Lower lobe of right lung (tissue), 2 donors: ENCODE measurements at places on chromosomes 7 and 10.
A peak's percentile ranks its signal among the peaks of the same experiment; 100 is the strongest.

DNA sequence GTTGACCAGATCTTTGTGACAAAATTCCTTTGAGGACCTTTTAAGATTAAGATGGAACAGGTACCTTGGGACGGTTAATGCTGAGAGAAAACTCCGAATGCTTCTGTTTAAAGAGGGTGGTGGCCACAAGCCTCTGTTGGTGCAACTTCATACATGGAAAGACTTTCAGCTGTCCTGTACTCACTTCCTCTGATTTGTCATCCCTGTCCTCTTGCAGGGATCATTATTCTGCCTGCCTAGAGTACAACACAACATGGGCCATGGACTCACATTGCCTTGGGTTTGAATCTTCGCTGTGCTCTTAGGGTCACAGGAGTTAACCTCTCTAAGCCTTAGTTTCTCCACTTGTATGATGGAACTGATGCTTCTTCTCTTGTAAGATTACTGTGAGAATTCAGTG lies 75.1 kb downstream of the ENTPD1 start:
- DNase-seq = no peak

GRCh38 chr10:81093056-81093455 lies 555.4 kb downstream of the SH2D4B start:
- DNase-seq = no peak

- no peak for DNase-seq
Observed at GRCh38 chr10:34791947-34792346, 23.1 kb downstream of the PARD3 start.

DNA sequence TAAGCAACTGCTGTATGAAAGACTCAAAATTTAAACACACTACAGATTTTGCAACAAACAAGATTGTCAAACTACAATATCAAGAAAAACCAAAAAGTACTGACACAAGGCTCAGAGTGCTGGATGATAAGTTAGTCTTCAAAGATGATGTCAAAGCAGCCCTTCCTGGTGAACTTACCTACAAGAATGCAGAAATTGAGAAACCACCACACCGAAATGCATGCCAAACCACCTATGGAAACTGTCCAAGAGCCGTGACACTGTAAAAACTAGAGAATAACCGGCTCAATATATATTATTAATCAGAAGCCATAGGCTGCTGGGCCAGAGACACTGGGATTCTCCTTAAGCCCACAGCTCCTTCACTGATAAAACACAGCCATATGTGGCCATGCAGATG lies 25.3 kb downstream of the DENND11 start:
- no peak for DNase-seq

- no peak for DNase-seq
Observed at GRCh38 chr7:71308096-71308495, 176.2 kb downstream of the GALNT17 start.

- DNase-seq = no peak
Observed at GRCh38 chr10:6487920-6488319, 92.2 kb downstream of the PRKCQ start.

DNA sequence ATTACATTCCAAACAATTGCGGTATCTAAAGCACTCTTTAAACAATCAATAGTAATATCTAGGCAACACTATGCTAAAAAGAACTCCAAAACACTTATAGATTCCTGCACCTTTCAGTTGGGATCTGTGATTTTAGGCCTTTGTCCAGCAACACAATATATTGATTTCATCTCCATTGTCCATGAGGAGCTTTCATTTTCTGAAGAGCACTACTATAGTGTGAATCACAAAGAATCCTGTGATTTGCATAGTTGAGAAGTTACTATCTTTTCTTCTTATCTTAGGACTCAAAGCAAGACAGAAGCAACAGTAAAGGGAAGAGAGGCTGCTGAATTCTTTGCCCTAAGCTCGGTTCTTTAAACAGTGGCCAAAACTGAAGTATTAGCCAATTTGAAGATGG lies 846.8 kb downstream of the IPMK start:
- no peak for DNase-seq

GRCh38 chr7:237385-237784 lies 45.0 kb downstream of the FAM20C start:
- no peak for DNase-seq

DNA sequence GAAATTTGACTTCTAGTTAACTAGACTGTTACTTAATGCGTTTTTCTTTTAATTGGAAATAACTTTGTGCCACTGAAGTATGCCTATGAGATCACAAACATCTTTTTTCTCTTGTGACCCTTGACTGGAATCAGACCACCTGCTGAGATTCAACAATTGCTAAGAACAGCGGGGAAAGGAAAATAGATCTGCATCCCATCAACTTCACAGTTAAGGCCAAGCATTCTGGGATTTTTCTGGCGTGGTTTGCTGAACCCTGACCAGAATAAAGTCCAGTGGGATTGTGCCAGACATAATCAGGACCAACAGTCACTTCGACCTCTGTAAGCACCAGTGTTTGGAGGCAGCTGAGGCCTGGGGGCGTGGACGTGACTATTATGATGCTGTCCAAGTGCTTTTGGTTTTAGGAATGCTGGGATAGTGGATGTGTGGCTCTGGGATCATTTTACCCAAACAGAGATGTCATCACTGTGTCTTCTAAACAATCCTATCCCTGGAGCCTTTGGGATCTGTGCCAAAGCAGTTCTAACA lies 373.3 kb upstream of the PRKCQ start:
- no peak for DNase-seq

DNA sequence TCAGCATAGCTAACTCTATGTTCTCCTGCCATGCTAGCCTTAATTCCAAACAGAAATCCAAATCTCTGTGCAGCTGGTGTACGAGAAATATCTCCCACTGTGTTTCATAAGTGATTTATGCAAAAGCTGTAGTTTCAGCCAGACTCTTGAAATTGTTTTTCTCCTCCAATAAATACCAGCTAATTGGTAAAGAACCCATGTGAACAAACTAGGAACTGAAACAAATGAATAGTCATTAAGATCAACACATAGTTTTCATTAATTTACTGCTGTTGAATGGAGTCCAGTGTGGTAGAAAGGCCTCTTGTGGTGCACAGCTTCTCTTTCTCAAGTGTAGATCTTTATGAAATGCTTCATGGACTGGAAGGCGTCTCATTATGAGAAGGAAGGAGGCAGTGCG lies 18.4 kb downstream of the PPP1R17 start:
- no peak for DNase-seq

- no peak for DNase-seq
Observed at GRCh38 chr10:3765146-3765545, 19.9 kb downstream of the KLF6 start.

- no peak for DNase-seq
Observed at GRCh38 chr10:111976557-111976956, 207.0 kb downstream of the GPAM start.

DNA sequence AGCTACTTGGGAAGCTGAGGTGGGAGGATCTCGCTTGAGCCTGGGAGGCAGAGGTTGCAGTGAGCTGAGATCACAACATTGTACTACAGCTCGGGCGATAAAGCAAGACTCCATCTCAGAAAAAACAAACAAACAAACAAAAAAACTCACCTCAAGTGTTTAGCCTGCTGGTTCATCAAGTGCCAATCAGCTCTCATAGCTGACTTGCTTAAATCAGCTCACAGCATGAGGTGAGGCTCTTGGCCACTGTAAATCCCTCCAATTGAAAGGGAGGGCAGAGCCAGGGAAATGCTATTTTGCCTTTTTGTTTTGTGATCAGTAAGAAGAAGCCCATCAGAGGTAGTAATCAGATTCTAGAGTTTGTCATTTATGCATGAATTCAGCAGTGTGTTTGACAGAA lies 112.3 kb downstream of the RAB11FIP2 start:
- DNase-seq = no peak

- no peak for DNase-seq
Observed at GRCh38 chr10:28769091-28769604, 91.8 kb downstream of the BAMBI start.

DNA sequence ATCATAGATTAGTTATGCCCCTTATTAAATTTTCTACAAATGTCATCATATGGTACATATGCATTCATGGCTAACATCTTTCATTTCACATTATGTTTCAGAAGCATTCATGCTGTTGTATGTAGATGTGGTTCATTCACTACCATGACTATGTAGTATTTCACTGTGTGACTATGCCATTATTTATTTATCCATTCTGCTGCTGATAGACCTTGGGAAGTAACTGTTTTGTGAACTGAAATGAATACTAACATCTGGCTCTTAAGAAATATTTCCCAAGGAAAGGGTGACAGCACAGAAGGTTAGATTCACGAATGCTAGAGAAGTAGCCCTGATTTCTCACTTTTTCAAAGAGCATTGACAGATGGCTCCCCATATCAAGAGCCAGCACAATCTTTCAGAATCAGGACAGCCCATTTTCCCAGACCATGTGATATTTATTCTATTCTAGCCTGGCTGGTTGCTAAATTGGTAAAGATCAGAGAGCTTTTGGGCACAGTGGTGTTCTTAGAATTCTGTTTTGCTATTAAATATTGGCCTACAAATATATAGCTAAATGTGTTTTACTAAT lies 157.4 kb downstream of the DYNC1I1 start:
- no peak for DNase-seq

DNA sequence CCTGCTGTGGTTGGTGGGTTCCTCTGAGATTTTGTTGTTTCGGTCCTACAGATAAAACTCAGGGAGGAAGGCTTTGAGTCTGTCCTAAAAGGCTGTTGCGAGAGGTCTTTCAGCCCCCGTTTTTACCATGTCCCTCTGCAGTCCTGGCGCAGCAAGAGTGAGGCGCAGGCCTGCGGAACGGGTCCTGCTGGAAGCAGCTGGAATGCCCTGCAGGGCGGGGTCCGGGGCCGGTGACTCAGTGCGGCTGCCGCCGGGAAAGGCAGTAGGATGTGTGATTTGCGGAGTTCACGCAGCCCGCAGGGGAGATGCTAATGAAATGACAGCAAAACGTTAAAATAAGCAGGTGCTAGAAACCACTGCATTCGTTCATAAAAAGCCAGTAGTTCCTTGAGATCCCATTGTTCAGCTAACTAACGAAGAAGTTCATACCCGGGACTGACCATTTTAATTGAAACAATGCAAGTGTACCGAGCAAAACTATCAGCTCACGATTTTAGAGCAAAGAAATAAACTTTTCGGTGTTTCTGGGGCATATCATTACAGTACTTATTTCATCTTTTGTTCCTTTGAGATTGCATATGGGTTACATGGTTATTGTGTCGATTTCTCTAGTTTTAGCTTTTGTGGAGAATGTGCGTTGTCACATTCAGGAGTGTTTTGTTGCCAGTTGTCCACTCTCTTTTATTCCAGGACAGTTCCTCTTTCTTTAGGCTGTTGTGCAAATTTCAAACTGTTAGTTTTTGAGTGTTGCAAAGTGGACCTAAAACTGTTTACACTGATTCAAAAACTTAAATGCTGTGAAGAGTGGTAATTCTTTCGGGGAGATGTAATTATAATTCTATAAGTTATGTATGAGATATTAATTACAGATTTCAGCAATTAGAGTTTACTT lies 783 bp downstream of the ANLN start:
- peak; percentile 81 for DNase-seq

- no peak for DNase-seq
Observed at GRCh38 chr10:49081547-49082275, 33.6 kb downstream of the VSTM4 start.

- no peak for DNase-seq
Observed at GRCh38 chr10:99698504-99699080, 33.3 kb downstream of the COX15 start.

DNA sequence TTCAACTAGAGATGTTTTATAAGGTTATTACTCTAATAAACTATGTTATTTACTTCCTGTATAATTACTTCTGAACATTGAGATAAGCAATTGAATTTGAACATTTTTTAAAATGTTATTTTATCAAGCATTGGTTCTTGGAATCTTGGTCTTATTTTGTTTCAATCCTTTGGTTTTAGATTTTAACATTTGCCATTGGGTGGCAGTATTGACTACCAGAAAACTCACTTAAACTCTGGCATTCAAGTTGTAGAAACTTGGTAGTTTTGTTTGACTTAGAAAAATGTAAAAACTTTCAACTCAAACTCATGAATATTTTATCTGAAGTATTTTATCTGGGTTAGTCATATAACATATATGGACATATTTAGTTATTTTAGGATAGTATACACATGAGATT lies 48.1 kb downstream of the ATRNL1 start:
- no peak for DNase-seq

DNA sequence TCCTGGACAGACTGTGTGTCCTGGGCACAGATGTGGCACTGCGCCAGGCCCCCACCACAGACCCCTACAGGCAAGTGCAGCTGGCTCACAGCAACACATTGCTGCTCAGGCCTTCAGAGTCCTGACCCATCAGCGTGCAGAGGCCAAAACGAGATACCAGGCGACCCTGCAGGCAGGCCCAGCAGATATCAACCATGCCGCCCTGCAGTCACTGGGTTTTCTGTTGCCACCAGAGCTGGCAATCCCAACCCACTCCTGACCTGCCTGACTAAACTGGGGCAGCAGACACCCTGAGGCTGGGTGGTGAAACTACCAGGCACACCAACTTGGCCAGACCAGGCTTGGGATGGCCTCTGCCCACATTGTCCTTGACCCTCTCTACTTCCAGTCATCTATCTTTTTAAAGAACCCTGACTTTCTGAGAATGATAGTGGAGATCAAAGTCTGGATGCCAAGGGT lies 20.3 kb downstream of the ZCCHC24 start:
- DNase-seq = peak; percentile 41

GRCh38 chr10:23656735-23657134 lies 217.9 kb downstream of the OTUD1 start:
- DNase-seq = no peak

GRCh38 chr7:11727864-11728263 lies 104.1 kb downstream of the THSD7A start:
- DNase-seq = no peak

DNA sequence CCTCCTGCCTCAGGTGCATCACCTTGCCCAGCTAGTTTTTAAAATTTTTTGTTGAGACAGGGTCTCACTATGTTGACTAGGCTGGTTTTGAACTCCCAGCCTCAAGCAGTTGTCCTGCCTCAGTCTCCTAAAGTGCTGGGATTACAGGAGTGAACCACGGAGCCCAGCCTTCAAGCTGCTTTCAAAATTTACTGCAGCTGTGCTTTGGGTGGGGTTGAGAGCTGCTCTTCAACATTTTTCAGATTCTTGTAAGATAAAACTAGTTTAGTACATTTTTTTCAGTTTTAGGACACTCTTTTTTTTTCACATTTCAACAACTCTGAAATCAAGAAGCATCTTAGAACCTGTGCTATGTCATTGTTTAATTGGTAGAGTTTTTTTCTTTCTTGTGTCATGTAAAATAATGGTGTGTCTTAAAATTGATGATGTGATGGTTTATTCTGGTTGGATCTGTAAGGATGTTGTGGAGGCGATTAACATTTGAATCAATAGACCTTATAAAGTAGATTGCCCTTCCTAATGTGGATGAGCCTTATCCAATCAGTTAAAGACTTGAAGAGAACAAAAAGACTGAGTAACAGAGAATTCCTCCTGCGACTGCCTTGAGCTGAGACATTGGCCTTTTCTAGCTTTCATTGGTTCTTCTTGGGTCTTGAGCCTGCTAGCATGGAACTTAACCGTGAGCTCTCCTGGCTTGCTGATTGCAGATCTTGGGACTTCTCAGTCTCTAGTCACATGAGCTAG lies 13.5 kb downstream of the PLEKHA8 start:
- DNase-seq = no peak

DNA sequence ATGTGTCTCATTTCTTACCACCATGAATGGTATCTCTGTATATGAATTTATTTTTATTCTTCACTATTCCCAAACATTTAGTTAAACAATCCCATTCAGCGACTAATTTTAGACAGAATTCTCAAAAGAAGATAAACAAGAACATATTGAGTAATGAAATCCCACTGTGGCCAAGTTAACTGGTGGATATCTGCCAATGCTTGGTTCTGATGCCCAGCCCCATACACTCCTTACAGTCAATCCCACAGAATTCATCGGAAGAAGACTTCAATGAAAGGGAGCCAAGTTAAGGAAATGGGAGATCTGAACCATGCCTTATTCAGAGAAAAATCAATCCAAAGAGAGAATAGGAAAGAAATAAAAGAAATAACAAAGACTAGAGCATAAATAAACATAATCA lies 518.0 kb downstream of the XPNPEP1 start:
- no peak for DNase-seq
